ENCODE measurements at places on chromosomes 2 and 18. TPM values are rescaled to one million over a fixed set of nuclear protein-coding genes. Genes with fewer than 3 reads are reported as not detected.
A peak's percentile ranks its signal among the peaks of the same experiment; 100 is the strongest.

- H3K4me3 ChIP-seq = no peak overlapping the region
- H3K4me1 ChIP-seq = peaks cover 9% of the 10 kb centered on the region
- no peaks in the 10 kb centered on the region for H3K36me3 ChIP-seq
Measured at GRCh38 chr18:63965716-63966330, 4.1 kb upstream of the SERPINB8 start.

C2orf81 gene
- total RNA-seq = 0.48 TPM

CROCC2 gene
- total RNA-seq = not detected

DNA sequence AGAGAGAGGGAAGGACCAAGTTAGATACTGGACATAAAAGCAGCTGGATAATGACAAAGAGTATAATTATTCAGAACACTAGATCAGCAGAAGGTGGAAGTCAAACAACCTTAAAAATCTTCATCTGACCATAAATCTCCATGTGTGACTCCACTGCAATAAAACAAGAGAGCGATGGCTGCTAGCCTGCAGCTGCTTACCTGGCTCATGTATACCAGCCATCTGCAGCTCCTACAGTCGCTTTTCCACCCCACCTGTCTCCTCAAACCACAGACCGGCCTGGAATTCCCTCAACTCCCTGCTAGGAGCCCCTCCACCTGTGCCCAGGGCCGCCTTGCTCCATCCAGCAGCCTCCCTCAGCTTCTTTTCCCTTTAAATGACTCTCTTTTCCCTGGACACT is 64.5 kb downstream of the SLC4A5 start:
- H3K27me3 ChIP-seq = no peaks in the 10 kb centered on the region
- no peaks in the 10 kb centered on the region for H3K36me3 ChIP-seq
- no peak overlapping the region for H3K4me3 ChIP-seq
- DNase-seq = no peak
- no peaks in the 10 kb centered on the region for H3K4me1 ChIP-seq
- H3K27ac ChIP-seq = no peak overlapping the region

- DNase-seq = no peak
- no peaks in the 10 kb centered on the region for H3K36me3 ChIP-seq
- no peak overlapping the region for H3K27ac ChIP-seq
- no peaks in the 10 kb centered on the region for H3K27me3 ChIP-seq
- H3K4me3 ChIP-seq = no peak overlapping the region
Measured at GRCh38 chr2:32671885-32672533, 44.2 kb downstream of the TTC27 start.

MARCHF7 gene
- total RNA-seq = 84.4 TPM

- H3K4me1 ChIP-seq = no peaks in the 10 kb centered on the region
- no peak for DNase-seq
- no peak overlapping the region for H3K4me3 ChIP-seq
Measured at GRCh38 chr18:73093687-73094250, 226.0 kb upstream of the NETO1 start.

ACTG2 gene
- total RNA-seq = 6.9 TPM

CNOT11 gene
- 44.1 TPM for total RNA-seq

DNA sequence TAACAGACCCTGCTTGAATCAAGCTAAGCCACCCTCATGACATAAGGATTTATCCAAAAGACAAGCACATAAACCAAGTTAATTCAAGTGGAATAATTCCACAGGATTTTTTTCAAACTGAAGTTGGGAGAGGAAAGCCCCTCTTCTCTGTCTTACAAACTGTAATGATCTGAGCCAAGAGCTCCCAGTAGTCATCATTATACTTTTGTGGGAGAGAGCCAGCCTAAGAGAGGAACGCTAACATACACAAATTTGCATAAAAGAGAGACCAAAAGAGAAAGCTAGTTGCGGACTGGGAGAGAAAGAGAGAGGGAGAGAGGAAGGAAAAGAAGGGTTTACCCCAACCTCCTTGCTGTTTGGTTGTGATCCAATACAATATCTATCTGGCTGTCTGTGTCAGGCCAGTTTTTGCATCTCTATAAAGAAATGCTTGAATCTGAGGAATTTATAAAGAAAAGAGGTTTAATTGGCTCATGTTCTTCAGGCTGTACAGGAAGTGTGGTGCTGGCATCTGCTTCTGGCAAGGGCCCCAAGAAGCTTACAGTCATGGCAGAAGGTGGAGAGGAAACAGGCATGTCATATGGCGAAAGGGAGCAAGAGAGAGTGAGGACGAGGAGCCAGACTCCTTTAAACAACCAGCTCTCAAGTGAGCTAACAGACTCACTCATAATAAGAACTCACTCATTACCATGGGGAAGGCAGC is 20.8 kb upstream of the PUM2 start:
- DNase-seq = no peak
- no peaks in the 10 kb centered on the region for H3K4me1 ChIP-seq
- no peaks in the 10 kb centered on the region for H3K36me3 ChIP-seq
- no peak overlapping the region for H3K27ac ChIP-seq
- H3K4me3 ChIP-seq = no peak overlapping the region

TNFAIP6 gene
- total RNA-seq = 2.1 TPM

GRCh38 chr18:56431551-56431950 is 206.8 kb downstream of the TXNL1 start:
- no peaks in the 10 kb centered on the region for H3K36me3 ChIP-seq
- no peaks in the 10 kb centered on the region for H3K27me3 ChIP-seq
- no peak overlapping the region for H3K27ac ChIP-seq
- DNase-seq = no peak
- no peak overlapping the region for H3K4me3 ChIP-seq

UGT1A8 gene
- total RNA-seq = not detected

DNA sequence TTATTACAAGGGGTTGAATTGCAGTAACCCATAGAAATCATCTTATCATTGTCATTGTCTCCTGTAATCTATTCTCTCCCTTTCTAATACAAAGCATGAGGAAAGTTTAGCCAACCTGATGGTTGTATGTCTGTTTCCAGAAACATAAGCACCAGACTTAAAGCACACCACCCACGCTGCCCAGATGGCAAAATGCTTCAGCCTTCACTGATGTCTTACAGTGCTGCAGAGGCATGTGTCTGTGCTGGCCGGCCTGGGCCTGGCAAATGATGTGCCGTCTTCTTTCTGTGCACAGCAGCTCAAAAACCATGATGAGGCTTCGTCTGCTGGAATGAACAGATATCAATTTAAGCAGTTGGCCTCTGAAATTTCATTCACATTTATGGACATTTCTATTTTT is 443.0 kb upstream of the RGPD4 start:
- H3K27ac ChIP-seq = no peak overlapping the region
- H3K4me3 ChIP-seq = no peak overlapping the region
- H3K36me3 ChIP-seq = no peaks in the 10 kb centered on the region
- no peak for DNase-seq

HOXD12 gene
- total RNA-seq = not detected

DNA sequence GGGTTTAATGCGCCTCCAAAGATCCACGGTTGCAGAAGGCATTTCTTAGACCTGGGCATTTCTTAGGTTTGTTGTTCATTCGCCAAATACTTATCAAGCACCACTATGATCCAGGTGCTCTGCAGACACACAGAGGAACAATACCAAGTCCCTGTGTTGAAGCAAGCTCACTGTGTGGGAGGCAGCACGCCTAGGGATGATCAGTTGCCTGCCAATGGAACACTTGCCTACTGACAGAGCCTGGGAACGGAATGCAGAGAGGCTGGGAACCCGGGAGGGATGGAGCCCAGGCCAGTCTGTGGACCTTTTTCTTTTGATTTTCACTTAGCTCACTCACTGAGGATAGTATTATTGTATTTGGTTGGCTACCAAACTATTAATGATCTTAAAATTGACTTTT is 1.9 kb upstream of the GRP start:
- peaks cover 20% of the 10 kb centered on the region for H3K27me3 ChIP-seq
- no peaks in the 10 kb centered on the region for H3K4me1 ChIP-seq
- no peaks in the 10 kb centered on the region for H3K36me3 ChIP-seq
- no peak overlapping the region for H3K4me3 ChIP-seq
- no peak overlapping the region for H3K27ac ChIP-seq

DNA sequence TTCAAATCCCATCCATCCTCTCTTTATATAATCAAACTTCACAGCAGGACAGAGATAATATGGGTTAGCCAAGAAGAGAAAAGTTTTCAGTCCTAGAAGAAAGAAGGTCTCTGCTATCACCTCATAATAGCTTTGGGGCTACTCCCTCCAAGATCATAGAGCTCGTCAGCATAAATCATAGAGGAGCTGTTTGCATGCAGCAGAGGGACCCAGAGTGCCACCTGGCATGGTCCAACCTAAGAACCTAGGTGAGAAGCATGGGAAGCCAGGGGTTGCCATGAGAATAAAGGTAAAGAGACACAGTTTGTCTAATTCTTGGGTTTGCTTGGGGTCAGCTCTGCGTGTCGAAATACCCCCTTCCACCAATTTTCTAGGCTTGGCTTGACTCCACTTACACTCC is 87.1 kb upstream of the CYP1B1 start:
- no peak overlapping the region for H3K27ac ChIP-seq
- no peaks in the 10 kb centered on the region for H3K27me3 ChIP-seq
- no peaks in the 10 kb centered on the region for H3K36me3 ChIP-seq
- DNase-seq = no peak

HTRA2 gene
- 28.3 TPM for total RNA-seq

DNA sequence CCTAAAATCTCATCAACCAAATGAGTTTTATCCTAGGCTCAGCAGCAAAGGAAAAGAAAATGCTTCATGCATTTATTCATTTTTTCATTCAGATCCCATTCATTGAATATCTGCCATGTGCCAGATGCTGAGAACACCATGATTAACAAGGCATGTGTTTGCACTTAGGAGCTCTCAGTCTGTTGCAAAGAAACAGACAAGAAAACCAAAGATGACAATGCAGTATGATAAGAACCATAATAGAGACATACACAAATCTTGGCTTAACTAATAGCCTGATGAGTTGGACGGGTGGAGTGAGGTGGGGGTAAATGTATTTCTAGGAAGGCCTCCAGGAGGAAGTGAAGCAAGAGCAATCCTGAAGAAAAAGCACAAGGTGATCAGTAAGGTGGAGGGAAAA is 177.8 kb upstream of the SCN7A start:
- H3K4me1 ChIP-seq = no peaks in the 10 kb centered on the region
- H3K4me3 ChIP-seq = no peak overlapping the region
- H3K27me3 ChIP-seq = no peaks in the 10 kb centered on the region
- H3K36me3 ChIP-seq = no peaks in the 10 kb centered on the region
- no peak for DNase-seq
- no peak overlapping the region for H3K27ac ChIP-seq

DNA sequence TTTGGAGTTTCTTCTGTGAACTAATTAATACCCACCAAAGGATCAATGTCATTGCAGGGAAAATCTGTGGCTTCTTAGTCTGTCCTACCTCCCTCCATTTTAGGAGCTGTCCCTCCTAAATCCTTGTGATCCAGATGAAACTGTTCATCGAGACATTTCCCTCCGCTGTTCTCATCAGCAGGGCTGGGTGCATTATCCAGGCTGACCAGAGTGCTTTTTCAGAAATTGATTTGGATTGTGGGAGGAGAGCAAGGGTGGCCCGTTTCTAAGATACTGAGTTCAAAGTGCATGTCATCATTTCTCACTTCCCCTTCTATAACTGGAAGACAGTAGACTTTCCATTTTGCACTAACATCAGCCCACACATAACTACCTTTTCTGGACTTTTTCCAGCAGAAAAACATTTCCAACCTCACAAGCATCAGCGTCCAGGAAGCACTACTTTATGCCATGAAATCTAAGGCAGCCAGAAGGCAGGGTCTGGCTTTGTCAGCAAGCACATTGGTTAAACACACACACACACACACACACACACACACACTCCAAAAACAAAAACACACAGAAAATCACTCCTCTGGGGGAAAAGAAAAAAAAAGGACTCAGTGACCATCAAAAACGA is 94.1 kb downstream of the ANKRD44 start:
- peaks cover 38% of the 10 kb centered on the region for H3K4me1 ChIP-seq
- H3K36me3 ChIP-seq = no peaks in the 10 kb centered on the region
- peak overlapping the region; percentile 41 for H3K27ac ChIP-seq
- DNase-seq = no peak

DNA sequence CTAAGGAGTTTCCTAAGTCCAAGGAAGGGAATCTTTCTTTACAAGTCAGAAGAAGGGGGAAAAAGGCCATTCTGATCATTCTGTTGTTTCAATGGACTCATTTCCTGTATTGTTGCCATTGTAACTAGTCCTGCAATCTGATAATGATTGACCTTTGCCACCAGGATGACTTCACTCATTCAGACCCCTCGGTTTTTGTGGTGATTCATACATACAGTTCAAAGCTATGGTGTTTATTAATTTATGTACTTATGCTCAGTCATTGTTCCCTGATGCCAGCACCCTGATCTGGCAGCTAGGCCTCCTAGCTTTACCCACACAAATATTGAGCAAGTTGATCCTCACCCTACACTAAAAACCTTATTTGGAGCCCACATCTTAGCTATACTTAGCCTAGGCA is 57.6 kb upstream of the ZNF519 start:
- no peak overlapping the region for H3K27ac ChIP-seq
- DNase-seq = no peak
- no peaks in the 10 kb centered on the region for H3K27me3 ChIP-seq

DNA sequence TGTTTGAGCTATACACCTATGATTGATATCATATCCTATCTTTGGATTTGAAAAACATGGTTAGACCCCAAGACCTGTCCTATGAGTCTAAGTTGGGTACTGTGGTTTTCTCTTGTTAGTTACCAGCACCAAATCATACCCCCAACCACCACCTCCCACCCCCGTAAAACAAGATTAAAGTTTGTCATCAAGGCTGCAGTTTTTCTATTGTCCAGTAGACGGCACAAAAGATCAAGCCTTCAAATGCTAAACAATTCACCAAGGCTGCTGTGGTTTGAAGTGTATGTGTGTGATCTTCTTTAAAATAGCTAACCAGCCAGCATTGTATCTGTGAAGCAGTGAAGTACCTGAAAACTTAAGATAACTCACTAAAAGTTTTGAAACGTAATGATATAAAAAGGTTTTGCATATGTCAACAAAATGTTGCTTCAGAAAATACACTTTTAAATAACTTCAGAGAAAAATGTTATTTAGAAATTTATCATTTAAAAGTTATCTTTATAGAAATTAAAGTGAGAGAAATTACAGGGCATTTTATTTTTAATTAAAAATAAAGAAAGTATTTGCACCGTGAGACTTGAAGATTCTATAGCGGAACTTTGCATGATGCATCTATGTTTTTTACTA is 5.8 kb upstream of the MEIS1 start:
- no peak for DNase-seq
- H3K27ac ChIP-seq = no peak overlapping the region
- no peak overlapping the region for H3K4me3 ChIP-seq
- no peaks in the 10 kb centered on the region for H3K36me3 ChIP-seq
- peaks cover 5% of the 10 kb centered on the region for H3K4me1 ChIP-seq

- no peak overlapping the region for H3K27ac ChIP-seq
- no peak overlapping the region for H3K4me3 ChIP-seq
- H3K4me1 ChIP-seq = no peaks in the 10 kb centered on the region
- H3K36me3 ChIP-seq = peaks cover 59% of the 10 kb centered on the region
- no peak for DNase-seq
Measured at GRCh38 chr2:235806986-235807750, 313.3 kb downstream of the AGAP1 start.

- H3K27ac ChIP-seq = no peak overlapping the region
- H3K36me3 ChIP-seq = no peaks in the 10 kb centered on the region
- no peak overlapping the region for H3K4me3 ChIP-seq
- DNase-seq = no peak
- H3K4me1 ChIP-seq = no peaks in the 10 kb centered on the region
Measured at GRCh38 chr18:37408676-37409265, 156.8 kb downstream of the CELF4 start.
